ENCODE measurements at places on chromosomes 2 and 18.

- DNase-seq: no peak
These were observed 6.0 kb upstream of the BMP10 start for GRCh38 chr2:68877079-68877772.

GRCh38 chr2:9313443-9313842, 106.8 kb downstream of the ASAP2 start:
- no peak for DNase-seq

- peak; percentile 33 for DNase-seq
These were observed 29.9 kb downstream of the MTERF4 start for GRCh38 chr2:241072151-241072550.

DNA sequence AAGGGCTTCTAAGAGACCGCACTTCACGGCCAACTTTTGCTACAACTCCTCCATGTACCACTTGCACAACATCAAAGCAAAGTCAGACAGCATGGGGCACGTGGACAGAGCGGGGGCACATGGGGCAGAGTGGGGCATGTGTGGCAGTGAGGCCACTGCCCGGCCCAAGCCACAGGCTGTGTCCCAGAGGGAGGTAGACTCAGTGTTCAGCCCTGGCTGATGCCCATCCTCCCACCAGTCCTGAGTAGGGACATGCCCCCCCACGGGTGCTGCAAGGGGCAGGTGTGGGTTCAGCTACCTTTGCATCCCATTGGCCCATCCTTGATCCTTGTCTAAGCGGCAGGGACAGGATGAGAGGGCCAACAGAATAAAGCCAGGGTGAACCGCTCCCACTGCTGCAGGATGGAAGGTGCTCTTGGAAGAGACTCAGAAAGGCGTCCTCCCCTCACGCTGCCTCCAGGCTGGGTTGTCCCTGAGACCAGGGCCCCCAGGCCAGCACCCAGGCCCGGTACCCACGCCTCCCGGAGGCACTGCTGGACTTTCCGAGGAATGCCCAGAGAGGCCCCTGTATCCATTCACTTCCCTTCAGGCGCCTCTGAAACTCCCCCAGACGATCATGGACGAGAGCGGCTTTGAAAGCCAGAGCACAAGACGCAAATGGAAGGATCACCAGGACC, 218.2 kb downstream of the NDUFA10 start:
- no peak for DNase-seq

- no peak for DNase-seq
These were observed 125.7 kb upstream of the EPAS1 start for GRCh38 chr2:46171411-46171953.

GRCh38 chr2:240503848-240504247, 53.9 kb downstream of the ANKMY1 start:
- DNase-seq: peak; percentile 32

- no peak for DNase-seq
These were observed 152.5 kb downstream of the TSN start for GRCh38 chr2:121907928-121908327.

- DNase-seq: no peak
These were observed 76.3 kb downstream of the STPG4 start for GRCh38 chr2:47078541-47079482.

GRCh38 chr18:48580782-48581181, 42.0 kb downstream of the CTIF start:
- no peak for DNase-seq

- DNase-seq: no peak
These were observed 320.8 kb downstream of the AFF3 start for GRCh38 chr2:99821572-99821971.

DNA sequence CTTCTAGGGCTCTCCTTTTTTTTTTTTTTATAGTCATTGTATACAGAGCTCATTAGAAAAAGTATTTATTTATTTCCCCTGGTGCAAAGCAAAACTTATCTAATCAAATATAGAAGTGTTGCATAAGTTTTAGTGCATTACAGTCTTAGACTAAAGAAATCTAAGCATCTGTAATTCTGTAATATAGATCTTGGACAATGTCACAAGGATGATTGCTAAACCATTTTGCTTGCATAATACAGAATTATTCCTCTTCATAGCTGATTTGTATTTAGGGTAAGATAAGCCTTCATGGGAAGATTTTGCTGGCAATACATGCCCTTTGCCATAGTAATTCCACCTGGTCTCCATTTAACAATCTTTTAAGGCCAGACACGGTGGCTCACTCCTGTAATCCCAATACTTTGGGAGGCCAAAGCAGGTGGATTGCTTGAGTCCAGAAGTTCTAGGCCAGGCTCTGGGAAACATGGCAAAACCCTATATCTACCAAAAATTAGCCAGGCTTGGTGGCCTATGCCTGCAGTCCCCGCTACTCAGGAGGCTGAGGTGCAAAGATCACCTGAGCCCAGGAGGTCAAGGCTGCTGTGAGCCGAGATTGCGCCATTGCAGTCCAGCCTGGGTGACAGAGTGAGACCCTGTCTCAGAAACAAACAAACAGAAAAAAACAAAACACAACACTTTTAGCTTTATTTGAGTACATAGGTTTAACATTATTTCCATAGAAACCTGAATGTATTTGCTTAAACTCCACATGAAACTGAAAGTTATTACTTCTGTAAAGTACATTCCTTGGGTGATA, 2.2 kb upstream of the ACADL start:
- DNase-seq: no peak

DNA sequence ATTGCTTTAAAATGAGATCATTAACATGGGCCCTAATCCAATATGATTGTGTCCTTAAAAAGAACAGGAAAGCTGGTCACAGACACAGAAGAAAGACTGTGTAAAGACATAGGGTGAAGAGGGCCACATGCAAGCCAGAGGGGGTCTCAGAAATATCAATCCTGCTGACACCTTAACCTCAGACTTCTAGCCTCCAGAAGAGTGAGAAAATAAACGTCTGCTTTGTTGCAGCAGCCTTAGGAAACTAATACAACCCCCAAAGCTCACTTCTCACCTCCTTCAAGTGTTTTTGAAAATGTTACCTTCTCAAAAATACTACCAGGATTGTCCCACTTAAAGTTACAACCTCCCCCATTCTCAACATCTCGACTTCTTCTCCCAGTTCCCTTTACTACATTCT, 39.8 kb upstream of the SESTD1 start:
- DNase-seq: no peak

- DNase-seq: no peak
These were observed 25.4 kb upstream of the IGFBP5 start for GRCh38 chr2:216720722-216721121.

Measured in pancreas (tissue), 10 donors.